ENCODE measurements at places on chromosomes 1 and 21.

DNA sequence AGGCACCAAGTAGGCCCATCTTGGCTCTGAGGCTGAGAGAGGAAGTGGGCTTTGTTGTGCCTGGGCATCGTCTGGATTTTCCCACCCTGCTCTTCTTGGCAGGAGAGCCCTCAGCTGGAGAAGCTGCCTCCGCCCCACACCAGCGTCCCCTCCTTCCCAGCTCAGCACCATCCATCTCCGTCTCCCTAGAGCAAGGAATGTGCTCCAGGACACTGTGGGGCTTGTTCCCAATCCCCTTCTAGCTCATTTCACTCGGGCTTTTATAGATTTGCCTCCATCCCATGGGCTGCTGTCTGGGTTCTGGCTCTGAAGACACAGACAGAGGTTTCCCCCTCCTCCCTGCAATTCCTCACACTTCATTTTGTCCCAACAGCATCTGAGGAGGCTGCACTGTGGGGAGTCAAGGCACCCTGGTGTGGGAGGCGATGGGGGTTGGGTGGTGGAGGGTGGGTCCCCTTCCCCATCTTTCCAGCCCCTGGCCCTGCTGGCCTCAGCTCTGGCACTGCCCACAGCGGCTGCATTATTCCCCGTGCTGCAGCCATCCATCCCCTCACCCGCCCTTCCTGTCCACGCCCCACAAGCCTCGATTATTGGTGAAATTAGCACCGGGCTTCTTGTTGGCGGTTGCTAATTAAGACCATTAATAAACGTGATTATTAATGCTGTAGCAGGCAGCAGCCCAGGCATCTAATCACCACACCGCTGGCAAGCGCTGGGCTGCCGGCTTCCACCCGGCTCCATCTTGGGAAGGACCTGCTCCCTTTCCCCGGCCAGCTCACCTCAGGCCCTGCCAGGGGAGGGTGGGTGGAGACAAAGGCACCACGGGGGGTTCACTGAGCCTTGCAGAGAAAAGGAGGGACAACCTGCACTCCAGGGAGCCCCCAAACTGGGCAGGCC, 21.7 kb downstream of the RHBG start:
- no peak for DNase-seq

DNA sequence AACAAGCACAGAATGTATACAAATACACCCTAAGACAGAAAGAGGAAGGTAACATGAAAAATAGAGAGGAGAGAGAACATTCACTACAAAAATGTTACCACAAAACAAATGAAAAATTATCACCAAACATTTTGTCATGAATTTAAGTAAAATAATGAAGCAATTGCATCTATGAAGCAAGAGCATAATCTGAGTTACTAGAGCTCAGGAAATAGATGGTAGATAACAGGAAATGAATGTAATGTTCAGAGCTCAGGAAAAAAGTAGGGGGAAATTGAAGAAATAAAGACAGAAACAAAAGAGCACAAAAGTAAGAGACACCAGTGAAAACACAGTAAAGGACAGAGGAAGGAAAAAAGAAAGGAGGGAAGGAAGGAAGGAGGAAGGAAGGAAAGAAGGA, 19.4 kb downstream of the SEC16B start:
- DNase-seq = no peak

DNA sequence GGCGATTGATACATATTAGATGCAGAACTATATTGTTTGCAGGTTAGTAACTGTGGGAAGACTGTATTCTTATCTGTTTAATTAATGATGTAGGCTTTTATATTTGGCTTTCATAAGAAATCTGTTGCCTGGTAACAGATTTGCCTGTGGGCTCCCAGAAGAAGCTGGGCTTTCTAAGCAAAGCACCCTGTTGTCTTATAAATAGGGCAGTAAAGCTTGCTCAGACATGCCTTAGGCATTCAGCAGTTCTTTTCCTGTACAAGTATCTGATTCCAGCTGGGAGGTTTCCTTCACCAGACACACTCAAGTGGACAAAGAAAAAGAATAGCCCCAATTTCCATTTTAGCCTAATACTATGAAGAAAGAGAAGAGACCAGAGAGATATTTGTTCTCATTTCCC, 524.0 kb downstream of the LRRIQ3 start:
- DNase-seq = no peak

DNA sequence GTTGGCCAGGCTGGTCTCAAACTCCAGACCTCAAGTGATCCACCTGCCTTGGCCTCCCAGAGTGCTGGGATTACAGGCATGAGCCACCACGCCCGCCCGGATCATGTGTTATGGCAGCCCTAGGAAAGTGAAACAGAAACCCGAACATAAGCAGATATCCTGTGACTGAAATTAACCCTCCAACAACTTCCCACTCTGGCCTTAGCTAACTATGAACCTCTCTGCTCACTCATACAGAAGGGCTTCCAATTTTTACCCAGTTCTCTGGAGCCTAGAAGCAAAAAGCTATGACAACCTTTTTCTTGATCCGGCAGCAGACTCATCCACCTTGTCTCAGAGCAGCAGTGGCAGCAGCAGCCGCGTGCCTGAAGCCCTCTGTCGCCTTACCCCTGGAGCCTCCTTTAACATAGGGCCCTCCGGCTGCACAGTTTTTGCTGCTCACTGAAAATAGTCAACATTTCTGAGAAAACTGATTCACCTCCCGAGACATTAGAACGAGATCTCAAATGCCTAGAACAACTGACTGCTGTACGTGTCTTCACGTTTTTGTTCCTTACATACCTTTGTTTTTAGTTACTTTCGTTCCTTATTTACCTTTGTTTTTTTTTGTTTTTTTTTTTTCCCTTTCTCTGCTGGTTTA, 9.3 kb downstream of the CBR1 start:
- no peak for DNase-seq

DNA sequence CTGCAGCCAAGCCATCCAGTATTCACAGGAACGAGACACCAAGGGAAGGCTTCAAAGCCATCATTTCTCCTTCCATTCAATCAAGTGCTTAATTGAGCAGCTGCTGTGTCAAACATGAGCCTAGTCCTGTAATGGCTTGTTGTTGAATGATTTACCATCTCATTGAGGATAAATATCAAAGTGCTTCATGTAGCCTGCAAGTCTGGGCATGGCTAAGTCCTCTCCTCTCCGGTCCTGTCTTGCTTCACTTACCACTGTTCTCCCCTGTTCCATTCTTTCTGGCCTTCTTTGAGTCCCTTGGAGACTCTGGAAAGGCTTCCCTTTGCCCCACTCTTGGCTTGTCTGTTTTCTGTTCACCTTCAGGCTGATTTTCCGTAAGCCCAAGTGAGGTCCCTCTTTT, 279.8 kb downstream of the PBX1 start:
- no peak for DNase-seq

DNA sequence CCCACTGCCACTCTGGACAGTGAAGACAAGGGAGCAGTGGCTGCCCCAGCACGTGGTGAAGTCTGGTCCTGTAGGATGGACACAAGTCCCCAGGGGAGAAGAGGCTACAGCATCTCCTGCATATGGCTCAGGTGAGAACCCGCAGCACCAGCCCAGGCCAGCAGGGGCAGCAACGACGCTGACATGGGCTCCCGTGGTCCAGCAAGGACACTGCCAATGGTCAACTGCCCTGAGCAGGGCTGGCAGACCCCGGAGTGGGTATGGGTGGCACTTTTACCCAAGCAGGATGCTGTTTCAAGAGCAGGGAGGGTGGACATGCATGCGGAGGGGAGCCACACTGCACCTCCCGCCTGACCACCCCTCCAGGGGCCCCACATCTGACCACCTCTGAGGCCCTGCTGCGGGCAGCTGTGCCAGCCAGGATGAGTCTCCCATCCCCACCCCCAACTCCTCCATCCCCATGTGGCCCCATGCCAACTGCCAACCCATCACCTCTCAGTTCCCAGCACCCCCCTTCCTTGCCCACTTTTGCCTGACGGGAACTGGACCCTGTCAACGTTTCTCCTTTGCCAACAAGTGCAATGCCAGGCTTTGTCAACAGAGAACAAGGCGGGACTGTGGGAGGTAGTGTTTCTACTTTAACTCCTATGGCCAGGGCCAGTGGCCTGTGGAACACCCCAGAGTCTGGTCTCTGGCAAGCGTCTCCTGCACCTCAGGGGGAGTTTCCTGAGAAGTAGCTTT, 8.6 kb downstream of the MORN1 start:
- no peak for DNase-seq

- DNase-seq = no peak
These were observed 126.5 kb upstream of the RUNX3 start for GRCh38 chr1:25056536-25056935.

All from omental fat pad (tissue), 4 donors.